ENCODE measurements at places on chromosomes 1 and 21.

GRCh38 chr21:31943561-31943960 is 70.7 kb downstream of the HUNK start:
- H3K27me3 ChIP-seq, result peaks cover 17% of the 10 kb centered on the region
- H3K4me3 ChIP-seq, result no peak overlapping the region
- H3K36me3 ChIP-seq, result no peaks in the 10 kb centered on the region
- H3K27ac ChIP-seq, result no peak overlapping the region
- no peak for ATAC-seq
- H3K4me1 ChIP-seq, result peaks cover 7% of the 10 kb centered on the region

GRCh38 chr1:95582746-95583145 is 348.7 kb downstream of the RWDD3 start:
- no peak overlapping the region for H3K4me3 ChIP-seq
- H3K27ac ChIP-seq, result no peak overlapping the region
- no peaks in the 10 kb centered on the region for H3K36me3 ChIP-seq
- H3K4me1 ChIP-seq, result no peaks in the 10 kb centered on the region

- no peak overlapping the region for H3K27ac ChIP-seq
- H3K4me1 ChIP-seq, result no peaks in the 10 kb centered on the region
- H3K36me3 ChIP-seq, result no peaks in the 10 kb centered on the region
- no peak overlapping the region for H3K4me3 ChIP-seq
- ATAC-seq, result no peak
Measured at GRCh38 chr1:208668991-208669390, 424.8 kb upstream of the PLXNA2 start.

- H3K27ac ChIP-seq, result peak overlapping the region; percentile 71
- no peaks in the 10 kb centered on the region for H3K27me3 ChIP-seq
- H3K36me3 ChIP-seq, result no peaks in the 10 kb centered on the region
- no peak for ATAC-seq
- H3K4me3 ChIP-seq, result no peak overlapping the region
Measured at GRCh38 chr1:218459450-218459849, 114.3 kb downstream of the TGFB2 start.

- H3K27ac ChIP-seq, result no peak overlapping the region
- H3K27me3 ChIP-seq, result no peaks in the 10 kb centered on the region
- no peaks in the 10 kb centered on the region for H3K4me1 ChIP-seq
Measured at GRCh38 chr1:24341260-24341659, 22.1 kb downstream of the GRHL3 start.

- H3K4me3 ChIP-seq, result no peak overlapping the region
- H3K27me3 ChIP-seq, result no peaks in the 10 kb centered on the region
- H3K4me1 ChIP-seq, result peaks cover under 1% of the 10 kb centered on the region
Measured at GRCh38 chr1:37481289-37482003, 7.1 kb downstream of the ZC3H12A start.

GRCh38 chr1:178576841-178577240 is 63.9 kb downstream of the TEX35 start:
- H3K27ac ChIP-seq, result no peak overlapping the region
- ATAC-seq, result no peak
- no peaks in the 10 kb centered on the region for H3K36me3 ChIP-seq
- H3K4me1 ChIP-seq, result peaks cover 7% of the 10 kb centered on the region
- no peaks in the 10 kb centered on the region for H3K27me3 ChIP-seq
- H3K4me3 ChIP-seq, result no peak overlapping the region

DNA sequence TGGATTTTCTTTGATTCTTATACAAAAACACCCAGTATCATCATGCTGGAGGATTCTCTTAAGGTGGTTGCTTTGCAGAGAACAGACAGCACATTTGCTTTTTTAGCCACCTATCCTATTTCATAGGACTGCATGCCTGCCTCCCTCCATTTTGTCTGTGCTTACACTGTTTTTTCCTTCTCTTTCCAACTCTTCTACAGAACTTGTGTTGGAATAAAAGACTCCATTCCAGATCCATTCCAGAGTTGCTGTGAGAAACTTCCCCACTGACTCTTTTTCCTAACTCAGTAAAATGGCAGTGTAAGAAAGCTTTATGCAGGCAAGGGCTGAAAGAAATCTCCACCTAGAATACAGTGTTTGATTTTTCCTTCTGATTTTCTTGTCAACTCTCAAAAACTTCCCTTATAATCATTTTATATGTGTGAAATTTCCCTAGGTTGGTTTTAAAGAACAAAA is 5.2 kb upstream of the ARID1A start:
- H3K4me3 ChIP-seq, result no peak overlapping the region
- peaks cover 24% of the 10 kb centered on the region for H3K4me1 ChIP-seq

DNA sequence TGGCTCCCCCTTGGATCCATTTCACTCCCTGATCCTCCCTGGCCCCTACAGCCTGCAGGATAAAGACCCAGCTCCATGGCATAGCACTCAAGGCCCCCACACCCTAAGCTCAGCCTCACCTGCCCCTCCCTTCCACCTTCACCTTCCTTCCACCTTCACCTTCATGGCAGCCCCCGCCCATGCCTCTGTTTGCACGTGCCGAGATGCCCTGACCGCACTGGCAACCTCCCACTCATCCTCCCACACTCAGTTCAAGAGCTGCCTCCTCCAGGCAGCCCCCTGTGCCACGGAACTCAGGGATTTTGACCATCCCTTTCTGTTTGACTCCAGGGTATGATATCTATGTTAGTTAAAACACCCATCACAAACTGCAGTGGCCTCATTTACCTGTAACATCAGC is 109.8 kb downstream of the RAVER2 start:
- no peak overlapping the region for H3K27ac ChIP-seq
- no peaks in the 10 kb centered on the region for H3K36me3 ChIP-seq
- H3K4me1 ChIP-seq, result no peaks in the 10 kb centered on the region
- no peak for ATAC-seq

GRCh38 chr1:193747579-193747978 is 561.2 kb upstream of the B3GALT2 start:
- no peak for ATAC-seq
- no peaks in the 10 kb centered on the region for H3K27me3 ChIP-seq
- H3K4me1 ChIP-seq, result no peaks in the 10 kb centered on the region
- H3K36me3 ChIP-seq, result no peaks in the 10 kb centered on the region

GRCh38 chr21:46191686-46192575 is 7.7 kb upstream of the SPATC1L start:
- H3K27ac ChIP-seq, result no peak overlapping the region
- H3K4me3 ChIP-seq, result no peak overlapping the region
- peaks cover 6% of the 10 kb centered on the region for H3K4me1 ChIP-seq
- no peak for ATAC-seq
- peaks cover 81% of the 10 kb centered on the region for H3K36me3 ChIP-seq
- no peaks in the 10 kb centered on the region for H3K27me3 ChIP-seq

- H3K36me3 ChIP-seq, result peaks cover 57% of the 10 kb centered on the region
- ATAC-seq, result no peak
- H3K4me3 ChIP-seq, result no peak overlapping the region
- H3K27me3 ChIP-seq, result no peaks in the 10 kb centered on the region
- H3K4me1 ChIP-seq, result no peaks in the 10 kb centered on the region
- no peak overlapping the region for H3K27ac ChIP-seq
Measured at GRCh38 chr1:15557008-15557407, 27.8 kb downstream of the AGMAT start.

GRCh38 chr1:58993403-58993802 is 209.6 kb upstream of the JUN start:
- no peaks in the 10 kb centered on the region for H3K27me3 ChIP-seq
- no peaks in the 10 kb centered on the region for H3K4me1 ChIP-seq
- ATAC-seq, result no peak
- H3K36me3 ChIP-seq, result no peaks in the 10 kb centered on the region

DNA sequence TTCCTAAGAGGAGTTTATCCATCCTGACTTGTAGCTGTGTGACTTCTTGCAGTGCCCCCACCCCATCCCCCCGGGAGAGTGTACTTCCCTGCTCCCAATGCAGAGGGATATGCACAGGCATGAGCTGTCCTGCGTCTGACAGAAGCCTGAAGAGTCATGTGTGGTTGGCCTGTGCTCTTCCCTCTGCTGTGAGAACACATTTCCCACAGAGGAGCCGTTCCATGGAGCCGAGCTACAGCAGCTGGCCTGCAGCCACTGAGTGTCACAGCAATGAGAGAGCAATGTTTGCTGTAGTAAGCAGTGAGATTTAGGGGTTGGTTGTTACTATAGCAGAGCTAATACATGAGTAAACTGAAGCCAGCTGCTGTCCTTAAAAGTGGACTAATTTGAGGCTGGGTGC is 22.0 kb downstream of the PARS2 start:
- no peaks in the 10 kb centered on the region for H3K4me1 ChIP-seq
- no peak overlapping the region for H3K4me3 ChIP-seq
- H3K27me3 ChIP-seq, result no peaks in the 10 kb centered on the region

DNA sequence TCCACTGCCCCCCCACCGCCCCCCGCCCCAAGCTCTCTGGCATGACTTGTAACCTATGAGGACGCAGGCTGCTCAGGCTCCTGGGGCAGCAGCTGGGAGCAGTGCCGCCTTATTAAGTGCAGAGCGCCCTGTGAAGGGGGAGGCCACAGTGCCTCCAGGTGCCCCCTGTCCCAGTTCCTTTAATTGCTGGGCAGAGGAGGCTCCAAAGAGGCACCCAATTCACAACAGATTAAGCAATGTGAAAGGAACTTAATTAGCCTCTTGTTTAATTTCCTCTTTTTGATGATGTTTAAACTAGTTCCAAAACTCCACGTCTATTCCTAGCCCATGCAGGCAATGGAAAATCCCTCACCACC is 3.0 kb downstream of the RXFP4 start:
- ATAC-seq, result no peak
- H3K4me3 ChIP-seq, result no peak overlapping the region
- no peaks in the 10 kb centered on the region for H3K36me3 ChIP-seq
- no peaks in the 10 kb centered on the region for H3K27me3 ChIP-seq
- H3K27ac ChIP-seq, result peak overlapping the region; percentile 55
- peaks cover 27% of the 10 kb centered on the region for H3K4me1 ChIP-seq

GRCh38 chr1:169143346-169143745 is 36.9 kb downstream of the ATP1B1 start:
- no peak overlapping the region for H3K4me3 ChIP-seq
- H3K36me3 ChIP-seq, result no peaks in the 10 kb centered on the region
- no peak for ATAC-seq
- H3K4me1 ChIP-seq, result no peaks in the 10 kb centered on the region

- H3K4me3 ChIP-seq, result no peak overlapping the region
- H3K36me3 ChIP-seq, result no peaks in the 10 kb centered on the region
- ATAC-seq, result no peak
- no peak overlapping the region for H3K27ac ChIP-seq
- no peaks in the 10 kb centered on the region for H3K4me1 ChIP-seq
- H3K27me3 ChIP-seq, result no peaks in the 10 kb centered on the region
Measured at GRCh38 chr1:173294843-173295242, 87.7 kb upstream of the TNFSF4 start.

- peaks cover 50% of the 10 kb centered on the region for H3K4me1 ChIP-seq
- H3K27me3 ChIP-seq, result no peaks in the 10 kb centered on the region
- no peaks in the 10 kb centered on the region for H3K36me3 ChIP-seq
- peak overlapping the region; percentile 100 for H3K27ac ChIP-seq
- ATAC-seq, result no peak
Measured at GRCh38 chr1:207818971-207819451, 67.2 kb downstream of the CD46 start.

GRCh38 chr21:43318841-43319781 is 107.8 kb downstream of the SIK1 start:
- H3K27ac ChIP-seq, result no peak overlapping the region
- H3K4me1 ChIP-seq, result no peaks in the 10 kb centered on the region
- no peaks in the 10 kb centered on the region for H3K36me3 ChIP-seq
- no peak for ATAC-seq

DNA sequence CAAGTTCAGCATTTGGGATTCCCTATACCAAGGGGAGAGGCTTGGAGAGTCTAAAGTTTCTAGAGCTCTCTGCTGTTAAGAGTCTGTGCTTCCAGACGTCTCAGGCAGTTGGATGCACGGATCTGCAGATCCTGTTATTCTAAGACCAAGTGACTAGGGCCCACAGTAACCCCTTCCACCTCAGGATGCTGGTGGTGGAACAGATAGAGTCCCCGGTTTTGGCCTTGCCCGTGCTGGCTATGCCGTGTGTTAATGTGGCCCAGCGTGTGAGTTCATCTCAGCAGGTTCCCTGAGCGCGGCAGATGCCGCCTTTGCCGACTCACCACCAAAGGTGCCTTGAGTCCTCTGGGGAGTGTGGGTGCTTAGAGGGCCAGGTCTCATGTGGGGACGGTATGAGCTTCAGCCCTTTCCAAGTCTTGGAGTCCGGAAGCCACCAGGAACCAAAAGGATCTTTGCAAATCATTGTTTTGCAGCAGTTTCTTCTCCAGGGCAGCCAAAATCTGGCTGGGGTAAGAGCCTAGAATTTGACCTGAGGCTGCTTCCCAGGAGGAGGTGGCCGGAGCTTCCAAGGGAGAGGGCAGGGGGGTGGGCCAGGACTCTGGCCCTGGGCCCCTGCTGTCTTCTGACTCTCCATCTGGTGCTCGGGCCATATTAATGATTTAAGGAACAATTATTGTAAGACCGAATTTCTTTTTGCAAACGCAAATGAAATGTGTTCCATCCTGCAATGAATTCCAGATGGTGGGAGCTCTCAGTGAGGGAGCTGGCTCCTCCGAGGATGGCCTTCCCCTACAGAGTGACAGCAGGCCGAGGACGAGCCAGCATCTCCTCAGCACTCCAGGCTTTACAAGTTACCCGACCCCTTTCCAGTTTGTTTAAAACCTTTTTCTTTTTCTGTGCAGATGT is 205.7 kb downstream of the FOXD2 start:
- H3K4me1 ChIP-seq, result peaks cover 6% of the 10 kb centered on the region
- H3K27ac ChIP-seq, result peak overlapping the region; percentile 40
- ATAC-seq, result no peak
- no peaks in the 10 kb centered on the region for H3K27me3 ChIP-seq
- no peak overlapping the region for H3K4me3 ChIP-seq

- no peaks in the 10 kb centered on the region for H3K27me3 ChIP-seq
- no peak overlapping the region for H3K4me3 ChIP-seq
- ATAC-seq, result no peak
Measured at GRCh38 chr1:57839526-57839925, 415.7 kb upstream of the DAB1 start.

- peaks cover 15% of the 10 kb centered on the region for H3K4me1 ChIP-seq
- peak overlapping the region; percentile 25 for H3K4me3 ChIP-seq
- peaks cover 66% of the 10 kb centered on the region for H3K27me3 ChIP-seq
- H3K27ac ChIP-seq, result no peak overlapping the region
- peak; percentile 77 for ATAC-seq
Measured at GRCh38 chr1:43147625-43148327, 24.3 kb downstream of the EBNA1BP2 start.

DNA sequence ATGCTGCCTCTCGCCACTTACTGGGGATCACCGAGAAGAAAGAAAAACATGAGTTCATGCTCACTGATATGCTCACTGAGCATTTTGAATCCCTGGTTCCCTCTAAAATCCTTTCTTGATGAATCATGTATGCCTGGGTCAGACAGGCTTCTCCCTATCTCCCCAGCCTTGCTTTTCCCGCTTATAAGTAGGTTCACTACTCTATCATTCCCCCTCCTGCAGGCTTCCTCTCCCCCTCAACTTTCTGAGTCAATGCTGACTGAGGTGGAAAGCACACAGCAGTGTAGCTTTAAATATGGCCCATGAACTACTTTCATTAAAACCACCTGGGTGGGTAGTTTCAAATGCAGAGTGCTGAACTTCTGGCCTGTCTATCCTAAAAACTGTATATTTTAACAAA is 41.7 kb downstream of the FMO4 start:
- no peak for ATAC-seq
- H3K4me1 ChIP-seq, result no peaks in the 10 kb centered on the region

- H3K36me3 ChIP-seq, result peaks cover 40% of the 10 kb centered on the region
- no peaks in the 10 kb centered on the region for H3K27me3 ChIP-seq
Measured at GRCh38 chr1:119623678-119624077, 24.4 kb downstream of the ZNF697 start.

- no peak overlapping the region for H3K4me3 ChIP-seq
- peaks cover 15% of the 10 kb centered on the region for H3K4me1 ChIP-seq
- no peak overlapping the region for H3K27ac ChIP-seq
- no peaks in the 10 kb centered on the region for H3K36me3 ChIP-seq
- ATAC-seq, result no peak
Measured at GRCh38 chr1:3733883-3734589, 18.2 kb upstream of the CCDC27 start.

- H3K4me1 ChIP-seq, result no peaks in the 10 kb centered on the region
- peaks cover 36% of the 10 kb centered on the region for H3K27me3 ChIP-seq
- ATAC-seq, result no peak
- no peak overlapping the region for H3K4me3 ChIP-seq
Measured at GRCh38 chr21:38645282-38645681, 147.0 kb upstream of the ERG start.

Data from gastroesophageal sphincter (tissue), 4 donors.